MG63 (cell line): ENCODE measurements at places on chromosomes 2 and 18.

- DNase-seq: no peak
These were observed 18.4 kb upstream of the PIK3C3 start for GRCh38 chr18:41936471-41937134.

DNA sequence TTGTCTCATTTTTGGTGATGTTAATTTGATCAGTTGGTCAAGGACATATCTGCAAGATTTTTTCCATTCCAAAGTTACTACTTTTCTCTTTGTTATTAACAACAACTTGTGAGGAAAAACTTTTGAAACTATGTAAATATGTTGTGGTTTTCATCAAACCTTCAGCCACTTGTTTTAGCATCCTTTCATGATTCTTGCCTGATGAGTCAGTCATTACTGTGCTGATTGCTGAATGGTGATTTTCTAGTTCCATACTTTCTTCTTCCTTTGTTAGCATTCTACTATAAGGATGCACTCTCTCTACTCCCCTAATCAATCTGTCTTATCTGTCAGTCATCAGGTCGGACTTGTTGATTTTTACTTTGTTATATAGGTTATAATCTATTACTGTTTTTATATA is 10.9 kb downstream of the TMEM87B start:
- no peak for DNase-seq

GRCh38 chr2:15762449-15762848 is 170.8 kb downstream of the DDX1 start:
- DNase-seq: no peak

- DNase-seq: no peak
These were observed 599.9 kb downstream of the TMEM182 start for GRCh38 chr2:103361712-103362111.

GRCh38 chr18:50097702-50098101 is 97.2 kb downstream of the MYO5B start:
- DNase-seq: peak; percentile 84

DNA sequence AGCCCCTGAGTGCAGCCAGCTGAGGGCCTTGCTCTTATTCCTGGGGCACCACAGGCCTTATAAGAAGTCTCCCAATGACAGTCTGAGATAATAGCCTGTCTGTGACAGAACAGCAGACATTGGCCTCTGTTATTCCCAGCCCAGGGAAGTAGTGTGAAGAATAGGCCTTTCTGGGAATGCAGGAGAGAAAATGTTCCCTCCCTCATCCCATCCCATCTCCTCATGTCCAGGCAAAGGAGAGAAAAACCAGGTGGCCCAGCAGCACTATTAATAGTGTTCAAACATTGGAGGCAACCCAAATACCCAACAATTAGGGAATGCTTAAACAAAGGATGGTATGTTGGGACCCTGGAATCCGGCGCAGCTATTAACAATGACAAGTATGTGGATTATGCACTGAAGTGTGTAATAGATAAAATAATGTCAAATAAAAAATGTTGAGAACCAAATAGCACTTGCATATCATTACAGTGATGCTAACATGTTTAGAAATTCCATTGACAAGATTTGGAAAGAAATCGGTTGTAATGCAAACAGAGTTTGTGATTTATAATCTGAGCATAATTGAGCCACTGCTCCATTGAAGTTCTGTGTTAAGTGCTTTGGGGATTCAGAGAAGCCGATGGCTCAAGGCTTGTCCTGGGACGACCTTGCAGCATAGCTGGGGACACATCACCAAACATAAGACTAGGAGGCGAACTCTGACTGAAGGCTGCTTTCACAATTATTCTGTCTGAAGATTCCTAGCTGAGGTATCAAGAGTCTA is 69.3 kb downstream of the LBH start:
- DNase-seq: peak; percentile 44

- no peak for DNase-seq
These were observed 12.7 kb downstream of the USP39 start for GRCh38 chr2:85628658-85629057.

DNA sequence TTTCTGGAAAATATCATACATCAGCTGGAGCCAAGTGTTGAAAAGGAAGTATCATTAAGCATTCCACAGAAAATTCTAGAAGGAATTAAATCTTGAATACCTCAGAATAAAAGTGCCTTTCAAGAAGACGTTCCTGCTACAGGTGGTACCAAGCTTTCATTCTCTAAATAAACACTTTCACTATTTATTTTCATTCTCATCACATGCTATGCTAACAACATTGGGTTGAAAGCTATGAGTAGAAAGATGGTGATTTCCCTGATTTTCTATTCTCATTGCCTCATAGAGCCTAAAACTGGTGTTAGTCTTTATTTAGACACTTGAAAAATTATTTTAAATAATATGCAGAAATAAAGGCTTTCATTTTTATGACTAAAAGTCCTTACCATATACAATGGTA is 324.7 kb downstream of the LRP1B start:
- DNase-seq: no peak

DNA sequence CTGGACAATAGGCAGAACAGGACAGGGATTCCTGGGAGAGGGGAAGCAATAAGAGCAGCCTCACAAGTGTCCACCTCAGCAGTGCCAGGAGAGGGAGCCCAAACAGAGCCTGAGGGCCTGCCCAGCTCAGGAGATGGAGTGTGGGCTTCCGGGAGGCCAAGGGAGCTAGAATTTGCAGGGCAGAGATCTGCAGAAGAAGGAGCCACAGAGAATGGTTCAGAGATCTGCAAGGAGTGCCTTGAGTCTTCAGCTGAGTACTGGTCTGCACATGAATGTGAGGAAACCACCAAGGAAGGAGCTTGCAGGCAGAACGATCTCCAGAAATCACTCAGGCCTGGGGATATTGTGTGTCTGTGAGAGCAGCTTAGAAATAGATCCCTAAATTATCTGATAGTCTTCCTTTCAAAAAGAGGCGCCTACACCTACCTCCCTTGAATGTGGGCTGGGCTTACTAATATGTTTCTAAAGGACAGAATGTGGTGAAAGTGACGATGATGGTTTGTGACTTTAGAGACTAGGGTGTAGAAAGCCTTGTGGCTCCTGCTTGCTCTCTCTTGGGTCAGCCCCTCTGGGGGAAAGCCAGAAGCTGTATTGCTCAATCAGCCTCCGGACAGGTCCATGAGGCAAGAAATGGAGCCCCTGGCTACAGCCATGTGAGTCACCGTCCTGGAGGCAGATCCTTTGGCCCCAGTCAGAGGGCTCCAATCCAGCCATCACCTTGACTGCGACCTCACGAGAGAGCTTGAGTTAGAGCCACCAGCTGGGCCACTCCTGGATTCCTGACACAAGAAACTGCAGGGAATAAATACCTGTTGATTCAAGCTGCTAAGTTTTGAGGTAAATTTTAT is 7.6 kb upstream of the LPIN1 start:
- peak; percentile 100 for DNase-seq

GRCh38 chr2:20584399-20585358 is 66.2 kb downstream of the HS1BP3 start:
- peak; percentile 88 for DNase-seq

DNA sequence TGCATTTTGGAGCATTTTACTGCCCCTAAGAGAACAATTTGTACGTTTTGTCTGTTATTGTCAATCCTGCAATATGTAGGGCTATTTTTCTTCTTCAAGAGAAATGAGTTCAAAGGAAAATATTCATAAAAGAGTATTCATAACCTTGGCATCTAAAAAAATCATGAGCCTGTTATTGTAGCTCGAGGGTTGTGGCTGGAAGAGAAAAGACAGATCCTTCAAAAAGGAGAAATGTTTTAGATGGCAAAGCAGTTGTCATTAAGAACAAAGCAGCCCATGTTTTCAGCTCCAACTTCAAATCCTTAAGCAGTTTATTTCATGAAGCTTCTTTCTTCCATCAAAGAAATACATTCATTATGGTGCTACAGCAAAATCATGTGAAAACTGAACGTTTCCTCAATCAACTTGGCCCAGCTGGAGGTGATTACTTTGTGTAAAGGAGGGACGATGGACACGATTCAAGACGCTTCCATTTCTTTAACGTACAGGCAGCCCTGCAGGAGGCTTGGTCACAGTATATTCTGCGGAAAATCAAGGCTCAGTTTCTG is 31.4 kb downstream of the QPCT start:
- no peak for DNase-seq

GRCh38 chr18:44816477-44816876 is 135.8 kb downstream of the SETBP1 start:
- DNase-seq: no peak

GRCh38 chr2:178860551-178860950 is 53.3 kb upstream of the TTN start:
- no peak for DNase-seq

DNA sequence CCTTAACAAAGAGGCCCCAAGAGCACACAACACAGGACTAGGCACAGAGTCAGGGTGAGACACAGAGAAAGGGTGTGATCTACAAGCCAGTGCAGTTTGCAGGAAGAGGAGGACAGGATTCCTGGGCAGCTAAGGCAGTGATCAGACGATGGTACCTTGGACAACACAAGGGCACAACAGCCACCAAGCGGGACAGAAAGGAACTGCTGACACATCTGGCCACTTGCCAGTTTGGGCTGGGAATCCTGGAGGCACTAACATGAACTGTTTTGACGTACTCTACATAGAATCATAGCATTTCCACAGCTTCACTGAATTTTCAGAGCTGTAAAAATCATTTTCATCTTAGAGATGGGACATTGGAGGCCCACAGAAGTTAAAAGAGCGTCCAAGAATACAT is 221.5 kb upstream of the SLC35G4 start:
- peak; percentile 5 for DNase-seq

- DNase-seq: no peak
These were observed 49.0 kb downstream of the DCDC2C start for GRCh38 chr2:3752376-3752775.

DNA sequence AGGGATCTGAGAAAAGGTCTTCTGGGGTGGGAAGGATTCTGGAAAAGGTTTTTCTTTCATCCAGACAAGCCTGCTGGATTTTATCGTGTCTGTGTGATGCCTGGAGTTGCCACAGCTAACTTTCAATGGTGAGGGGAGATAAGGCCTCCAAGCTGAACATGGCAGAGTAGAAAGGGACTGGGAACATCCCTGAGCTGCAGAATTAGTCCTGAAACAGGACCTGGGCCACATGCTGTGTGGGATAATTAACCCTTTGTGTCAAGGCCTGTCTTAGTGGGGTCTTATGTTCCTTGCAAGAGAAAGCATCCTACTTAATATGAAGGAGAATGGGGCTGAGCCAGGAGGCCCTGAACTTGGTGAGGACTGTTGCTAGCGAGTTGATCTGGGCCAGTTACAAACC is 66.4 kb downstream of the VSNL1 start:
- DNase-seq: no peak

- no peak for DNase-seq
These were observed 35.8 kb downstream of the PPIG start for GRCh38 chr2:169619946-169620345.

GRCh38 chr2:224986477-224986876 is 55.8 kb downstream of the DOCK10 start:
- DNase-seq: no peak

DNA sequence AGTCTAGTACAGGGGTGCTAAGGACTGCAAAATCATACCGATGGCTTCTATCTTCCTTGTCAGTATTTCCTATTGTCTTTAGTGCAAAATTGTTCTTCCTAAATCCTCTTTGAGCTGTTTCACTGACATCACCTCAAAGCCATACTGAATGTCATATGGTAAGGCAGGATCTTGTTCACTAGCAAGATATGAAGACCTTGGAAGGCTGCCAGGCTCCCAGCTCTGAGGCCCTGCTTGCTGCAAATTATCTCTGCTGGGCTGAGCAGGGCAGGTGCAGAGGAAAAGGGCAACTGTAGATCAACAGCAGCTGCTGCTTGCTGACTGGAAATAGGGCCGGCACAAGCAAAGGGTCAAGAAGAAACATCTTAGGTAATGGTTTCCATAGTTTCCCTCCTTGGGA is 58.2 kb downstream of the PMAIP1 start:
- DNase-seq: peak; percentile 32

DNA sequence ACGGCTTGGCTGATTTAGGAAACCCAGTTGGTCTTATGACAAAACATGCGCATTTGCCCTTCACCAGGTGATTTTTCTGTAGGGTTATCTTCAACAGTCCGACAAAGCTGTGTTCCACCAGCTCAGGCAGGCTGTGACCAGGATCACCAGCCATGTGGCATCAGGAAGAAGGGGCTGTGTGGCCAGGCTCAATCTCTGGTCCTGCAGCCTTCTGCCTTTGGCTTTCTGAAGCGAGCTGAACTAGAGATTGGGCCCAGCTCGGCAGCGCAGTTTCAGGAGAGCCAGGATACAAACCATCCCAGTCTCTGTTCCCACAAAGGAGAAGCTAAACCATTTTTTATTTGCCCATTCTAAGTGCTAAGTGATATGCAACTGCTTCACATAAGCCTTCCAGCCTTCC is 282.3 kb downstream of the SOX11 start:
- DNase-seq: no peak

DNA sequence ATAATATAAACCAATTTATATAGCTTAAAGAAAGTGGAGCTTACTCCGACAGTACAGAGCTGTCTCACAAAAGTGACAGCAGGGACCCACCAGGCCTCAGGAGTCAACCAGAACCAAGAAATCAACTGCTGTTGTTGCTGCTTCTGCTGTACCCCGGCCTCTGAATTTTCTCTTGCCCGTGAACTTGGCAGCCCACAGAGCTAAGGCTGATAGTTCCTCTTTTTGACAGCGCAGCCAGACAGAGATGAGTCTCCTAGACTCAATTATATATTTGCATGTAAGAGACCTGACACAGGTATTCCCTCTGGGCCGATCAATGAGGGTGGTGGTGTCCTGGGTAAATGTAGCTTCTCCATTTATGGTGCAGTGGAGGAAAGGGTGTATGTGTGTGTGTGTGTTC is 109.4 kb downstream of the KCTD1 start:
- no peak for DNase-seq

- DNase-seq: no peak
These were observed 15.7 kb downstream of the CCL20 start for GRCh38 chr2:227829337-227829736.

DNA sequence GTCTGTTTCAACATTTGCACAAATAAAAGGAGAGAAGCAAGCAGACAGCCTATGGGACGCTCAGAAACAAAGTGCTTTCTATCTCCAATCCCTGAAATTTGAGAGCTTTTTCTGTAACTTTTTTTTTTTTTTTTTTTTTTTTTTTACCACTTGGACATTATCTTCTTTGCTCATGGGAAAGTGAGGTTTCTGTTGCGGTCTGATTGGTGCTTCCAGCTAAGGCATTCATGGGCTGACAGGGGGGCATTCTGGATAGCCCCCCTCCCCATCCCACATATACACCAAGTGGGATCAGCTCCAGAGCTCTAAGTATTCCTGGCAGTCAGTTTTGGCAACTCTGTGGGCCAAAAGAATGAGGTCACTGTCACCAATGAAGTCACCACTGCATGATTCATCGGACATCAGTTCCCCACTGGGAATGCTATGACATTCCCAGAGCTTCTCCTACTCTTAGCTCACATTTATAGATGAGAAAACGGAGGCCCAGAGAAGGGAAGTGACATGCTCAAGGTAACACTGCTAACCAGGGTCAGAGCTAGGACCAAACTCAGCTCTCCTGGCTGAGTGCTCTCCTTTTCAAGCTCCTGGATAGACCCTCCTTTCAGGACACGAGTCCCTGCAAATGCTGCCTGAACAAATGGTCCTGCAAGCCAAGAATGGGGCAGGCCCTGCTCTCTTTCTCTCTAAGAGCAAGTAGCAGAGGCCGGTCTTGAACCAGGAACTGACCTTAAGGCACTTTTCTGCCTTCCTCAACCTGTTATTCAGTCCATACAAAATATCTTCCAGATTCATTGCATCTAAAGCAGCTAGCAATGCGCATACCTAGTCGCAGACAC is 61.3 kb downstream of the TMEM247 start:
- DNase-seq: peak; percentile 53

- DNase-seq: no peak
These were observed 27.3 kb downstream of the SULT1C2 start for GRCh38 chr2:108316033-108316432.
